Fibroblast of skin of scalp (primary cell): ENCODE measurements at places on chromosomes 3 and 15.
A peak's percentile ranks its signal among the peaks of the same experiment; 100 is the strongest.

DNA sequence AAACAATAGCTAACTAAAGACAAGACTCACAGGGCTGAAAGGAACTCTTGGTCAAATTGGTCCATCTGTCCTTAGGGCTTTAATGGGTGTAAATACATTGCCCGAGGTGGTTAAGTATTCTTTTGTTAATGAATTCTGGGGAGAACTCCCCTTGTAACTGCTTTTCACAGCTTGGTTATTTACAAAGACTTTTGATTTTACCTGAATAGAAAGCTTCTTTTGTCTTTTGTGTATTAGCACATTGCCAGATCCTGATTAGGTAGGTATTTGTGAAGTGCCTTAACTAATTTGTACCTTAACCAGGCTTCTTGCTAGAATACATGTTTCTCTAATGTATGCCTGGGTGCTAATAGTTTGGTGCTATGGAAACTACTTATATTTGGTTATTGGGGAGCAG, 14.0 kb downstream of the CHD2 start:
- DNase-seq = no peak

DNA sequence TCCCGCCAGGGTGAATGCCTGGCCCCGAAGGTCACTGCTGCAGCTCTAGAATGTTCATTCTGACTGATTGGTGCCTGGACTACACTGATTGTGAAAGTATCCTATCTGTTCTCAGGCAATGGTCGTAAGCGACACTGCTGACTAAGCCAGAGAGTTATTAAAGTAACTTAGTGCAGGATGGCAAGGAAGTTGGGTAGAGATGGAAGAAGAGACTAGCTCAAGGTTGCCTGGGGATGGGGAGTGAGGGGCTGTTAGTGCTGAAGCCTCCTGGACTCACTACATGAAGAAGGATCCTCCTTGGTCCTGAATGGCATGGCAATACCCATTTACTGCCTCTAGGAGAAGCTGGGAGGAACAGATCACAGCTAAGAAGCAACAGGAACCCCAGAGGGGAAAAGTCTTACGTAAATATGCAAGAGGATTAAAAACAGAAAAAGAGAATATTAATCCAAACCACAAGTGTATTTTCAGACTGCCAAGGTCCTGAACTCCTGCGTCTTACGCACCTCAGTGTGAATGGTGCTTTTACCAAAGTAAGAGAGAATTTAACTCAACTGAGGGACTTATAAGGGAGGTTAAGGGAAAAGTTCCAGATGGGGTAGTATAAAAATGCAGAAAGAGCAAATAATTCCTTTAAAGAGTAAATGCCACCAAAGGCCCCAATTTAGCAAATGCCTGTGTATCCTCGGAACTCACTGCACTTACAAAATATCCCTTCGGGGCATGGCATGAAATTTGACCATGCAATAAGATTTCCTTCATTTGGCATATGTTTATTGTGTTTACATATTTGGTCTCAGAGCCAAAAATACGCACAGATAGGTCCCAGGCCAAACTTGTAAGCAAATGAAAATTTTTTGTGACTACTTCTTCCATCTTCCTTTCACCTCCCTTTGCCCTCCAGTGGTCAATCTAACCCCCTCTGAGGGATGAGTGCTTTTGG, 64.0 kb upstream of the DGKG start:
- DNase-seq = peak; percentile 38

- DNase-seq = no peak
Observed at GRCh38 chr3:137854533-137855261, 90.6 kb downstream of the SOX14 start.

- DNase-seq = no peak
Observed at GRCh38 chr15:46872286-46872980, 844.9 kb upstream of the SEMA6D start.

DNA sequence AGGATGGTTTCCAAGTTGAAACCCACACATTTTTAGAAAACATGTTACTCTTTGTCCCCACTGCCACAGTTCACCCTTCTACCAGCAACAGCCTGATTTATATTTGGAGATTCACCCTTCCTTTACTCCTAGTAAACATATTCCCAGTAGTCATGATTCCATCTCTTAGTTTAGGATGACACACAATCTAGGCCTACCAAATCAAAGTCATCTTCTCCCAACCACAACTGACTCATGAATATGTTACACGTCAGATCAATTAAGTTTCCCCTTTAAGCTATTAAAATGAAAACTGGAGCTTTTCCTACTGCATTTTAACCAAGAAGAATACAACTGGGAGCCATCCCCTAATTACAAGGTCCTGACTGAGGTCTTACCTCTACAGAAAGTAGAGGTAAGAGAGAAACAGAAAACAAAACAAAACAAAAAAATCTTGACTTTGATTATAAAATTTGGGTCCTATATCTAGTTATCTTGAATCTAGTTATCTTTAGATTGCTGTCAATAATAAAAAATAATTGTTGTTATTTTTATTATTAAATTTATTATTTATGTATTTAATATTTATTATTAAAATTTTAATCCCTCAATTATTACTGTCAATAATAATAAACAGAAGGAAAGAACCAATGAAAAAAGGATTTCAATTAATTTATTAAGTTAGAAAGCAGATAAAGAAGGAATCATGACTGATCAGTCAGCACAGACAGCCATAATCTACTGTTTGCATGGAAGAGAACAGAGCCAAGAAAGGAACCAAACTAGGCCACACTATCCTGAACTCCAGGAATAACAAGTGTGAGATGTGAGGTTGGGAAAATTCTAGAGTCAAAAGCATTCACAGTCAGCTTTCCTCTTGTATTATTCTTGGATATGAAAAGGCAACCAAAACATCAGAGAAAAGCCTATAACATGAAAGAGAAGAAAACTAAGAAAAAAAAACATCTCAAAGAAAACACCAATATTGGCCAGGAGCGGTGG, 12.5 kb downstream of the DPH6 start:
- DNase-seq = peak; percentile 68

DNA sequence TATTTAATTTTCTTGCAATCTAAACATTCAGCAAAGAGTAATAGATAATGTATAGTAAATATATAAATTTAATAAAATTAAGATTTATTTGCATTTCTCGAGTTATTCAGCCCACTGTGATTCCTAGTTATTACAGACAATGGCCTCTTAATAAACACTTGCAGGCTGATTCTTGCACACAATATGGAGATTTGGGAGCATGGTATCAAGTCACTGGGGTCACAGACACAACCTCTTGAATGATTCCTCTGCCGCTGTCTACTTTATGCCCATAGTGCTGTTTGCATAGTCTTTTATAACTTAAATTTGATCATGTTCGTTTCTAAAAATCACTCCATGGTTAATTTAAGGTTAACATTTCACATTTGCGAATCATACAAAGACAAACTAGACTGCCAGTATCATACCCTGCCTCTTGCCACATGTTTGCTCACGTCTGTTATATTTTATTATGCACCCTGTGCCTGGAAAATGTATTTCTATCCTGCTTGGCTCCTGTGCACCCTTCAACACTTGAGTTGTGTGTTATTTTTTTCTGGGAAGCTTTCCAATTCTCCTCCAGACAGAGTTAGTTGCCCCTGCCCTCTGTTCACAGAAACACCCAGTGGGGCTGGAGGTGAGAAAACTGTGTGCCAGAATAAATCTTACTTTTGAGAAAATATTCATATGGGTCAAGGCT, 206.3 kb upstream of the ROBO1 start:
- DNase-seq = peak; percentile 13

DNA sequence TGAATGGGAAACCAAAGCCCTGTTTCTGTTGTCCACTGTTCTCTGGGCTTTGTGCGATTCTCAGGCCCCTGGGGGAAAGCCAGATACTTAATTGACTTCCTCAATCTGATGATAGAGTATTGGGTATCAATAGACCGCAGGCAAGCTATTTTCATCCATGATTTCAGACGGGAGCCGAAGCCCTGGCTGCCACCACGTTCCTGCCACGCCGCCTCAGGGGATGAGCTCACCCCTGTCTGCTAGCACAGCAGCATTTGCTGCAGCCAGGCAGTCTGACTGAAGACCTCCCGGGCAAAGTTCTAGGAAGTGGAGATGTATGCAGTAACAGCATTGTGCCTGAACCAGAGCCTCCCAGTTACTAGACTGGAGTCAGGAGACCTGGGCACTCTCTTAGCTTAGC, 69.8 kb downstream of the ISG20 start:
- peak; percentile 32 for DNase-seq

DNA sequence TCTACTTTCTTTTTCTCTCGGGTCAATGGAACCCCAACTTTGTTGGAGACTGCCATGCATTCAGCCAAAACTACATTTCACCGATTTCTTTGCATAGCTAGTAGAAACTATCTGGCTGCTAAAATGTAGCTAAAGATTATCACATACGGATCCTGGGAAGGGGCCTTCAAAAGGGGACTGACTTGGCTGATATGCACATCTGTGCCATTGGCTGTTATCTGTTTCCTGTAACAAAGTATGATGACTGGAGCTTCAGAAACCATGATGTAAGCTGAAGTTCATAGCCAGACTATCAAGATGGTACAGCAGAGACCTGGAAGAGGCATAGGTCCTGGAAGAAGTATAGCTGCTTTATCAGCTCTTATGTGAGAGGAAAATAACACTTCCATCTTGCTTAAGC, 179.1 kb downstream of the NSUN3 start:
- no peak for DNase-seq
